ENCODE measurements at places on chromosomes 1 and 21.
A peak's percentile ranks its signal among the peaks of the same experiment; 100 is the strongest.

DNA sequence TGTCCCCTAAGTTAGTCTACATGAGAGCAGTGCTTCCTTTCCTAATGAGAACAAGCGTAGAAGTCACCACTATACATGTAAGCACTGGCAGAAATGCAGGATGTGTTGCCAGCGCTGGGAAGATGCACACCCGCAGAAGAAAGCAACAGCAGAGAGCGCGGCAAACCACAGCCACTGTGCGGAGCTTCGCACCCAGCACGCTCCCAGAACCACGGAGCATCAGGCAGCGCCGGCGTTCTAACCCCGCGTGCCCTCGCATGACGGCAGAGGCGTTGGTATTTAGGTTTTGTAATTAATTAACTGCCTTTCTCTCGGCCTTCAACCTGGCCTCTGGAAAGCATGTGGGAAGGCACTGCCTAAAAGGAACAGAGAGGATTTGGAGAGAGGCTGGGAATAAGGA lies 69.1 kb downstream of the OLIG1 start:
- DNase-seq = no peak

DNA sequence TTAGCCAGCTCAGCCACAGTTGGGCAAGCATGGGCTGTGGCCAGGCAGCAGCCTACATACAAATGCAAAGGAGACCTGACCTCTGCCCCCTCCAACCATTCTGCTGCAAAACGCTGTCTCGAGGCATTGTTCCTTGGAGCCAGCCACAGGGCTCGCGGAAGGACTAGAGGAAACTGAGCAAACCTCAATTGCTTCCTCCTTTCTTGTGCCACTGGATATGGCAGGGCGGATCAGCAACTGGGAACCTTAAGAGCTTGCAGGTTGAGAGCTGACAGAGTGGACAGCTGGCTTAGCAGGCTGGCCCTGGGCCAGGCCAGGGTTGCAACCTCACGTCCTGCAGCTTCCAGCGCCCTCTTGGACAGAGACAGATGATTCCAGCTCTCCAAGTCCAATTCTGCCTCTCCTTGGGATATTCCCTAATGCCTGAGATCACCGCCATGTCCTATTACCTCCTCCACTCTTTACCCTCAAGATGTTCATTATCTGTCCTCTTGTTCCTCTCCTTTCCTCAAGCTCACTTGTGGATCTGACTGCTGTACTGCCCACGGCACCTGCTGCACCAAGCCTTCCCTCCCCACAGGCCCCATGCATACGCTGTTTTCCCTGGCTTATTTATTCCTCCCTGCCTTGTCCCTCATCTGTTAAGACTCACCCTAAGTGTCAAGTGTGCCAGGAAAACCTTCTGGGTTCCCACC lies 67.5 kb downstream of the SDC3 start:
- no peak for DNase-seq

GRCh38 chr1:218613105-218613504 lies 268.0 kb downstream of the TGFB2 start:
- DNase-seq = no peak

DNA sequence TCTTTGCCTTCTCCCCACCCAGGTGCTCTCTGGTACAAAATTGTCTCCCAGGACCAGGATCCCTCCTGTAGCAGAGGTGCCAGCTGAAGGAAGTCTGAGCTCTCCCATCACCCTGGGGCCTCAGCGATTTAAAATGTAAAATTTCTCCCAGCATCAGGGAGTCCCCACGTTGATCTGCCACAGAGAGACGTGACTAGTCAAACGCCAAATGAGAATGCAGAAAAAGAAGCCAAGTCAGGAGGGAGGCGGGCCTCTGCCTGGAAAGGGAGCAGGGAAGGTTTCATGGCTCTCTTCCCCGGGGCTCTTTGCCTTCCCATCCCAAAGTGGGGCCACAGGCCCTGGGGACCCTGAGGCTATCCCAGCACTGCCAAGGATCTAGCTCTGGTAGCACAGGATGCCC lies 40.0 kb upstream of the USP1 start:
- no peak for DNase-seq

- DNase-seq = no peak
These were observed 25.4 kb downstream of the FBXO42 start for GRCh38 chr1:16326833-16327404.

- peak; percentile 89 for DNase-seq
These were observed 18.6 kb downstream of the KCNQ4 start for GRCh38 chr1:40802078-40802741.

DNA sequence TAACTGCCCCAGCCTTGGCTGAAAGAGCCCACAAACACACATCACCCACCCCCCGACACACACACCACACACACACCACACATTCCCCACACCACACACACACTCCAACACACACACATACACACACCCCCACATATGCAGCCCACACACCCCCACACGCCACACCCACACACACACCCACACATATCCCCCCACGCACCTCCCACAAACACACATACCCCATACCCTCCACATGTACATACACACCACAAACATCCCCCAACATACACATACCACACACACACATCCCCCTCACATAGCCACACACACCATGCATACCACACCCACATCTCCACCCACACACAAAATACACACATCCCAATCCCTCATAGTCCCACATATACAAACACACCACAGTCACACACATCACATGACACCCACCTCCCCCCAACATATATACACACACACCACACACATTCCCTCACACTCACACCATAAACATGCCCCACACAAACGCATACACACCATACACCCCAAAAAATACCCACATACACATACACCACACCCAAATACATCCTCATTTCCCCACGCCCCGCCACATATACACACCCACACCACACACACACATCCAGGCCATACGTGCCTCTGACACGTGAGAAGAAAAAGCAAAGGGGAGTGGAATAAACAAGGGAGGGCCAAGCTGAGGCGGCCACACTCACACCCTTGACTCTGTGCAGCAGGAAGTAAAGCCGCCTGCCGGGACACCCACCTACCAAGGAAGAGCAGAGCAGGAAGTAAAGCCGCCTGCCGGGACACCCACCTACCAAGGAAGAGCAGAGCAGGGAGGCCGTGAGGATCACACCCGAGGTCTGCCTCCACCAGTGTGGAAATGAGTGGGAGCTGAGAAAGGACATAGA lies 53.7 kb downstream of the HSF2BP start:
- no peak for DNase-seq

- peak; percentile 74 for DNase-seq
These were observed 860 bp downstream of the TMEM63A start for GRCh38 chr1:225881081-225881958.

- peak; percentile 55 for DNase-seq
These were observed 173.3 kb upstream of the FOXD3 start for GRCh38 chr1:63148825-63149645.

Data from hepatocyte (in vitro differentiated cells).